ENCODE measurements at places on chromosomes 4 and X. TPM values are rescaled to one million over a fixed set of nuclear protein-coding genes. Genes with fewer than 3 reads are reported as not detected.
A peak's percentile ranks its signal among the peaks of the same experiment; 100 is the strongest.

The GYPB gene
- total RNA-seq: not detected

GRCh38 chr4:2301225-2301642, 39.3 kb upstream of the MXD4 start:
- no peak overlapping the region for H3K27ac ChIP-seq
- no peaks in the 10 kb centered on the region for H3K4me1 ChIP-seq
- H3K4me3 ChIP-seq: no peak overlapping the region

DNA sequence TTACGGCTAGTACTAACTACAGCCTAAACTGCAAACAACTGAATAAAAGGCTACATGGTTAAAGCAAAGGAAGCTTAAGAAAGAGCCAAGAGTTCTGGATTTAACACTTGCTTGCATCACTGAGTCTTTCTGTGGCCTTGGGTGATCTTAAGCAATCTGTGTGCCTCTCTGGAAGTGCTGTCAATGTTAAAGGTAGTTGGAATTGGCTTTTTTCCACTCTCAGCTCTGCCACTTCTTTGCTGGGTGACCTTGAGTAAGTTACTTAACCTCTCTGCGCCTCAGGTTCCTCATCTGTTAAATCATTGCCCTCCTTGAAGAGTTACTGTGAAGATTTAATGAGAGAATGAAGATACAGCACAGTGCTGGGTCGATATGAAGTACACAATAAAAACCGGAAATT, 15.7 kb downstream of the SLC2A9 start:
- peak overlapping the region; percentile 53 for H3K27ac ChIP-seq
- no peaks in the 10 kb centered on the region for H3K36me3 ChIP-seq
- H3K27me3 ChIP-seq: no peaks in the 10 kb centered on the region
- DNase-seq: no peak
- peaks cover 28% of the 10 kb centered on the region for H3K4me1 ChIP-seq

DNA sequence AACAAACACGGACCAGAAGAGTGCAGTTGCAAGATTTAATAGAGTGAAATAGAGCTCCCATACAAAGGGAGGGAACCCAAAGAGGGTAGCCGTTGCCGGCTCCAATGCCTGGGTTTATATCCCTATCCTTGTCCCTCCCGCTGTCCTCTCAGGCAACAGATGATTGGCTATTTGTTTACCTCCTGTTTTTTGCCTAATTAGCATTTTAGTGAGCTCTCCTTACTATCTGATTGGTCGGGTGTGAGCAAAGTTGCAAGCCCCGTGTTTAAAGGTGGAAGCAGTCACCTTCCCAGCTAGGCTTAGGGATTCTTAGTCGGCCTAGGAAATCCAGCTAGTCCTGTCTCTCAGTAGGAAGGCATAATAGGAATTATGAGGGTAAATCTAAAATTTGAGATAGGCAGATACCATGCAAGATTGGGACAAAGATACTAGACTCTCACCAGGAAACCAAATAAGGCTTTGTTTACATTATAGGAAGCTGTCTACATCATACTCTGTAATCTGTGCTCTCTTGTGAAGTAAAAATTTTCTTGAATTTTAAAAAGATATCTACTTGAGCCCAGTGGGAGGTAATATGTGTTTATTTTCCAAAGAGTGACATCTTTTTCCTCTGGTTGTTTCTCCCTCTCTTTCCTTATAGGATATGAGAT, 65.9 kb downstream of the ATP10D start:
- no peaks in the 10 kb centered on the region for H3K27me3 ChIP-seq
- H3K27ac ChIP-seq: no peak overlapping the region
- H3K4me3 ChIP-seq: no peak overlapping the region
- peaks cover 18% of the 10 kb centered on the region for H3K36me3 ChIP-seq
- no peaks in the 10 kb centered on the region for H3K4me1 ChIP-seq

DNA sequence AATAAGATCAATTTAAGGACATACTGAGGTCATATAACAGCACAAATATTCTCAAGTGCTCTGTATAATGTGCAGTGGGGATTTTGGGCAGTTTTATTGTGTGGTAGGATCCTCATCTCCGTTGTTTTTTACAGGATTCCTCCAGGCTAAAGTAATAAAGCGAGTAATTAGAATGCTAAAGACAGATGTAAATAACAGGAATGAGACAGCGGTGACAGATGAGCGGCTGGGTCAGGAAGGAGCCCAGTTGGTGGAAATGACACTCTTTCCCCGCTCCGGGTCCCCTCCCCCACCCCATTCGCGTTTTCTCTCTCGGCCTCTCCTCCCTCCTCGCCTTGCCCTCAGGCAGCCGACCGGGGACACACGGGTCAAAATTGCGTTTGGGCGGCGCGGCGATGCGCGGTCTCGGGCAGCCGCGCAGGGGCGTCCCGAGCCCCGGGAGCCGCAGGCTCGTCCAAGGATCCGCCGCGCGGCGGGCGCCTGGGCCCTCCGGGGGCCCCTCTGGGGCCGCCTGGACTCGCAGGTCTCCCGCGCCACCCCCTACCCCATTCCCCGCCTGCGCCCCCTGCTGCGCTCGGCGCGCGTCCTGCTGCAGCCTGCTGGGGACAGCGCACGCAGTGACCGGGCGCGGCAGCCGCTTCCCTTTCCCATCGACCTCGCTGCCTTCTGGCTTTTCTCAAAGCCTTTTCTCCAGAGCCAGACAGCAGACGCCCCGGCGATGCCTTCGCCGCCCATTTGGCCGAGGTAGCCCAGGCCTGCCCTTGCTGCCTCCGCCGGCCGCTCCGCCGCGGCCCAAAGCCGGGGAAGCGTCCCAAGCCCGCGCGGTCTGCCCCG, 16.2 kb downstream of the POU4F2 start:
- DNase-seq: no peak
- no peaks in the 10 kb centered on the region for H3K36me3 ChIP-seq
- H3K27ac ChIP-seq: no peak overlapping the region
- peak overlapping the region; percentile 65 for H3K4me3 ChIP-seq

DNA sequence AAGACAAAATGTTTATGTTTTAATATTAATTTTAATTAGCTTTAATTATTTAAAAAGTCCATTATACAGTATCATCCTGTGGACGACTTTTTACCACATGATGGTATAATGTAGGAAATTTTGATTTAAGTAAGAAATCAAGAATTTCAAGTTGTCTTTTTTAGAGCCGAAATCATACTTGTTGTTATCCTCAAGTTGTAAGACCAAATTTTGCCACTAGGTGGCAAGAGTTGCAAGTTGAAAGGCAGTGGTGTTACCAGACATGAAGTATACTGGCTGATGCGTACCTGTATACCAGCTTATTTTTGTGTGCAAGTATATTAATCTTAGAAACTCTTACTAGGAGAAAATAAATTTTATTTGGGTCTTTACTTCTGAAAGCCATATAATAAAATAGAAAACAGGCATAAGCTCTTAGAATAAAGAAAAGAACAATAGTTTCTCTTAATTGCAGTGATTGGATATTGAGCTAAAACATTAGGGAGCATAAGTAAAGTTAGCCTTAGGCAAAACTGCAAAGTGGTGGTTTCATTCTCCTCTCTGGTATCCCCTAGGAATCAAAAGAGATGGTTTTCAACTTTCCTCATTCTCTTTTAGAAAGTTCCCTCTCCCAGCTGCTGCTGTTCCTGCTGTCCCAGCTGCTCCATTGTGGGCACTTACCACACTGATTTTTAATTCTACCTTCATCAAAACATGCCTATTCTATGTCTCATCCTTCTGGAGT, 118.0 kb upstream of the WDFY3 start:
- H3K27me3 ChIP-seq: no peaks in the 10 kb centered on the region
- no peak overlapping the region for H3K4me3 ChIP-seq
- no peak for DNase-seq
- H3K36me3 ChIP-seq: no peaks in the 10 kb centered on the region
- H3K27ac ChIP-seq: no peak overlapping the region

All from psoas muscle (tissue), 8 donors.